ENCODE measurements at places on chromosomes 7 and 10.

DNA sequence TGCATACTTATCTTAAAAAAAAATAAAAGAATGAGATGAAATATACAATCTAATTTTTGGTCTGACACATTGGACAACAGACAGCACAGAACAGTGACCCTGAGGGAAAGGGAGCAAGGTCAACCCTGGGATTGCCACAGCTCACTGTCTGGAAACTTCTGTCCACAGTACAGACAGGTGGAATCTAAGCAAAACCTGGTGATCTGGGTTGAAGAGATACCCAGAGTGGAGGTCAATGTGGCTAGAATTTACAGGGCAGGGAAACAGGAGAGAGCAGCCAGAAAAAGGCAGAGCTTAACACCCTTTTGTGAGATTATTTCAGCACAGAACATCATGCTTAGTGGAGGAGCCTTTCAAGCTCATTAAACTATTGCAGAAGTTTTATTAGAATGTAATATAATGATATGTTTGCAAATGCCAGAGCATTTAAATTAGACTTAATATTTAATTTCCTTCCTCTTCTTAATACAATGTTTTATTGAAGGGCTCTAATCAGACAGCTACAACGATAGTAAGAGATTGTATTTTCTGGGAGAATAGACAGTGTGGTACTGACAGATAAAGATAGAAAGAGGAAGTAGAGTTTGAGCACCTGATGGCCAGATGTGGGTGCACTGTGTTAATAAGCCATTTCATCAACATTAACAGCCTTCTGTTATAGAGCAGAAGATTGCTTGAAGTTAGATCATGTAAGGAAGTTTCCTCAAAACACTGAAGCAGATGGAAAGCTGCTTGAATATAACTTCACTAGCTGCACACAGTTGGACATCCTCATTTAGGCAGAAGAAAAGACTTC, 309.4 kb downstream of the HGF start:
- no peak for DNase-seq

- DNase-seq: no peak
These were observed 15.7 kb downstream of the TMEM106B start for GRCh38 chr7:12226756-12227155.

DNA sequence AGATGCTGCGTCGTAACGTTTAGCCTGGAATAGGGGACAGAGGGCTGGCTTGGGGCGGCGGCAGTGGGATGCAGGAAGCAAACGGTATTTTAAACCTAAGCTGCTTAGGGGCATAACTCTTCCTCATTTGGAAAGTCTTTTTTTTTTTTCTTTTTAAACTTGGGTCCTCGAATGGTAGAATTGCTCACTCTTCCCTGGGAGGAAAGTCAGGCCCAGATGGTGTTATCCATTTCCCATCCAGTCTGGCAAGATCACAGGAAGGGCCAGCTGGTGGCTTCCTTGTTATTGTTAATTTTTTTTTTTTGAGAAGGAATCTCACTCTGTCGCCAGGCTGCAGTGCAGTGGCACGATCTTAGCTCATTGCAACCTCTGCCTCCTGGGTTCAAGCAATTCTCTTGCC, 56.6 kb downstream of the TMEM209 start:
- no peak for DNase-seq

GRCh38 chr7:37393476-37393875, 55.2 kb downstream of the ELMO1 start:
- no peak for DNase-seq

DNA sequence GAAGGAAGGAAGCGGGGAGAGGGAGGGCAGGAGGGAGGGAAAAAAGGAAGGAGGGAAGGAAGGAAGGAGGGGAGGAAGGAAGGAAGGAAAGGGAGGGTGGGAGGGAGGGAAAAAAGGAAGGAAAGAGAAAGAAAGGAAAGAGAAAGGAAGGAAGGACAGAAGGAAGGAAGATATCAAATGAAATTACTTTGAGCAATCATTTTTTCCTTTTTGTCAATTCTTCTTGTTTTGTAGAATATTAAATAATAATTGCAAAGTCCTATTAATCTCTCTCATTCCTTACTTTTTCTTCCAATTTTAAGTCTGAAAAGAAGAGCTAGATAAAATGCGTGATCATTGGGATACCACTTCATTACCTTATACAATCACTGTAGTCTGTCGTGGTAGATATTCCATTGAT, 117.5 kb downstream of the PLXDC2 start:
- no peak for DNase-seq

GRCh38 chr10:92068900-92069299, 145.3 kb downstream of the BTAF1 start:
- DNase-seq: no peak

DNA sequence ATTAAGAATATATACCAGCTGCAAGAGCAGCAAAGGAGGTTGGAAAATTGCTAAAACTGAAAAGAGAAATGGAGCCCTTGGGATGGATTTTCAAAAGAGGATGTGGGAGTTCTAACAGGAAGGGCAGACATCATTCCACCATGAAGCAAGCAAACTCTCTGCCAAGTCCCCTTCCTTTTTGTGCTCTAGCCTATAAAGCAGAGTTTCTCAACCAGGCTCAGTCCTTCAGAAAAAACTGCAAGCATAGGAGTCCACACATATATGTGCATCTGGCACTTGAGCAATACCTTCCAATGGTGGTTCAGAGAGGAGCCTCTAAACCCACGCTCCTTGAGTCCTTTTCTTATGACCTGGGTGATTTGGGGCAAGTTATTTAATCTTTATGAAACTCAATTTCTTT, 98.6 kb upstream of the MKX start:
- DNase-seq: no peak

GRCh38 chr7:36661135-36661840, 63.0 kb downstream of the AOAH start:
- no peak for DNase-seq

- DNase-seq: no peak
These were observed 189.5 kb downstream of the TRIL start for GRCh38 chr7:28768577-28769147.

DNA sequence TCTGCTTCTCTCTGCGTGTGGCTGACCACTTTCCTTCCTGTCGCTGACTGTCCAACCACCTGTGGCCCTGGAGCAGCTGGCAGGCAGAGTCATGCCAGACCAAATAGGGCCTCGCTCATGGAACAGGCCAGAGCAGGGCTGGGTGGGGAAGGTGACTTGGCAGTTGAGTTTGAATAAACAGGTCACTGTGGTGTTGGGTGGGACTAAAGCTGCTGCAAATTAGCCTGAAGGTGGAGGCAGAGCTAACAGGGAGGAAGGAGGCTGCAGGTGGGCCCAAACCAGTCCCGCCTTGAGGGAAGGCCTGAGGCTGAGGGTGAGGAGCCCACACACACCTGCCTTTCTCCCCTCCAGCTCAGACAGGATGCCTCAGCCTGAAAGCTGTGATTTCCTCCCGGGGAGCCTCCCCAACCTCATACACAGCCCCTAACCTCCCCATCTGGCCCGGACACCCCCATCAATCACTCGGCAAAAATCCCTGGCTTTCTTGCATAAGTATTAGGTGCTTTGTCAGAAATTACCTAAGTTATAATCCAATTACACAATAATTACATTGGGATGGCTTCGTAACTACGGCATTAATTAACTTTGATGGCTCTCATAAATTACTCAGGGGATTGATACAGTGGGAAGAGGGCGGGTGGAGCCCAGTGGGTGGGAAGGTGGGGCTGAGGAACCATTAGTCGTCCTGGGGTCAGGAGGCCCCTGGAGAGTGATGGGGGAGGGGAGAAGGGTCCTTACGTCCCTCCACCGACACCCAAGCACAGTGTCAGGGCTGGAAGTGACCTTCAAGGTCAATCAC, 97.7 kb upstream of the PCBD1 start:
- no peak for DNase-seq

DNA sequence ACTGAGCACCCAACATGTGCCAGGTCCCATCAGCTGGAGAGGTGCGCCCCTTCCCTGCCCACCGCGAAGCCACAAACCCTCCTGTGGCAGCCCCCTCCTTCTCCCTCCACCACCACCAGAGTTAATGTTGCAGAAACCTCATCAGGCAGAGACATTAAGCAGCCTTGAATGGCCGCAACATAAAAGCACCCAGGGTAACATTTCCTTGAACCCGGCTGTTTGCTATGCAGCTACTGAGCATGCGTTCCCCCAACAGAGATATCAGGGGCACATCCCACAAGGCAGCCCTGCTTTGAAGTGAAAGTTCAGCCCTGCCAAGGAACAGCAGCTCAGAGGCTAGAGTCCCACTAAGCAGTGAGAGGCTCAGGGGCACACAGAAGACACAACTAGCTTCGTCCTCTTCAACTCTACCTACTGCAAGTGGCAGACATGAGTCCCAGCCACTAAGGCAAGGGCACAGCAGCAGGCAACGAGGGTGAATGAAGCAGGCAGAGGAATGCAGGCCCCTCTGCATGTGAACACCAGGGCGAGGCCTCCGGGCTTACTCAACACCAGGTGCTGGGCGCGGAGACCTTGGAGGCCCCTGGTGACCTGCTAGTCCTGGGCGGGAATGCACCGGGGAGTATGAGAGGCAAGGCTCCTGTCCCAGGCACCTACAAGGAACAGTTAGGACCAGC, 107.4 kb downstream of the SLIT1 start:
- no peak for DNase-seq

DNA sequence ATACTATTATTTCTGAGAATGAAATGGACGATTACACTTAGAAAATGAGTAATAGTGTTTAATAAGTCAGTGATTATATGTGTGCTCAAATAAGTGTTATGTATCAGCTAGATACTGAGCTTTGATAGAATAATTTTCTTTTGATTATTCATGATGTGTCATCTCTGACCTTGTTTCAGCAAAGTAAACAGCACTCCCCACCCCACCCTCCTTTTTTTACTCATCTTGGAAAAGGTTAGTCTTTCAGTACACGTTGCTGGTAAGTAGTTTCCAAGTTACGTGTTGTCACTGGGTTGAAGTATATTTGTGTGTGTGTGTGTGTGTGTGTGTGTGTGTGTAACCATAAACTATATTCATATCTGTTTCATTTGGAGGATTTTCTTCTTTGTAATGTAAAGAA, 84.1 kb downstream of the GNAI1 start:
- DNase-seq: no peak

Measured in left renal pelvis (tissue), 4 donors.